ENCODE measurements at places on chromosomes 7 and 10.
A peak's percentile ranks its signal among the peaks of the same experiment; 100 is the strongest.

DNA sequence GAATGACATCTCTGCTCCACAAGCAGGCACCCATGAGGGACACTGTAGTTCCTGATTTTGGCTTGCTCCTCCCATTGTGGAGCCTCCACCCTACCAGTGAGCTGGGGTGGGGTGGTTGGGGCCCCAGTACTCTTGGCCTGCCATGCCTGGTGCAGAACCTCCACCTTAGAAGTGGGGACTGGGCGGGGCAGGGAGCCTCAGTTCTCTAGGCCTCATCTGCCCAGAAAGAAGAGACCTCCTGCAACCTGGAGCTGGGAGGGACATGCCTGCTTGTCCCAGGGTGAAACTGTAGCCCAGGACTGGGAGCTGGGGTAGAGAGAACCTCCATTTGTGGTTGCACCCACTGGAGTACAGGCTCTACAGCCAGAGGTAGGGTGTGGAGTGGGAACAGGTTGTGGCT, 14.4 kb downstream of the RAMP3 start:
- DNase-seq, result no peak

- DNase-seq, result no peak
These were observed 90.8 kb downstream of the CPXM2 start for GRCh38 chr10:123800821-123801220.

DNA sequence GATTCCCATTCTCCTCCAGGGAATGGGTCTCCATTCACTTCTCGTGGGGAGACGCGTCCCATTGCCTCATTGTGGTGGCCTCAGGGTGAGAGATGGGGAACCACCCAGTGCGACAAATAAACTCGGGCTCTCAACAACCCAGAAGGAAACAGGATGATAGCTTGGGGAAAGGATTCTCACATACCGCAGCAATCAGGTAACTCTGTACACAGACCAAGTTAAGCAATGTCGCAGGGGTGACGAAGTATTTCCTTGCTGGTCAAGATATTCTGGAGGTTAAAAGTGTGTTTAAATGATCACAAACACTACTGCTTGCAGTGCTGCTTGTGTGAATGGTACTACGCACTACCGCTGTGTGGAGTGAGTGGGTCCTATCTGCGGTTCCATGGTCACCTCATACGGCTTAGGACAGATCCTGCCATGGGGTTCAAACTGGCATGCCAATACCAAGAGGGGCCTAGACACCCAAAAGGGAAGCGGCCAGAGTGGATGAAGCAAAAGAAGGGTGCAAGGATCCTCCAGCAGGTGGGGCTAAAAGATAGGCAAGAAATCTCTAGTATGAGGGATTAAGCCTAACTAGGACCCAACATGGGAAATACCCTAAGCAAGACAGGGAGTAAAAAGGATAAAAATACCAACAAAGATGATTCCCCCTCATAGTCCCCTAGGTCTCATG, 143.8 kb upstream of the TMEM106B start:
- DNase-seq, result peak; percentile 9

DNA sequence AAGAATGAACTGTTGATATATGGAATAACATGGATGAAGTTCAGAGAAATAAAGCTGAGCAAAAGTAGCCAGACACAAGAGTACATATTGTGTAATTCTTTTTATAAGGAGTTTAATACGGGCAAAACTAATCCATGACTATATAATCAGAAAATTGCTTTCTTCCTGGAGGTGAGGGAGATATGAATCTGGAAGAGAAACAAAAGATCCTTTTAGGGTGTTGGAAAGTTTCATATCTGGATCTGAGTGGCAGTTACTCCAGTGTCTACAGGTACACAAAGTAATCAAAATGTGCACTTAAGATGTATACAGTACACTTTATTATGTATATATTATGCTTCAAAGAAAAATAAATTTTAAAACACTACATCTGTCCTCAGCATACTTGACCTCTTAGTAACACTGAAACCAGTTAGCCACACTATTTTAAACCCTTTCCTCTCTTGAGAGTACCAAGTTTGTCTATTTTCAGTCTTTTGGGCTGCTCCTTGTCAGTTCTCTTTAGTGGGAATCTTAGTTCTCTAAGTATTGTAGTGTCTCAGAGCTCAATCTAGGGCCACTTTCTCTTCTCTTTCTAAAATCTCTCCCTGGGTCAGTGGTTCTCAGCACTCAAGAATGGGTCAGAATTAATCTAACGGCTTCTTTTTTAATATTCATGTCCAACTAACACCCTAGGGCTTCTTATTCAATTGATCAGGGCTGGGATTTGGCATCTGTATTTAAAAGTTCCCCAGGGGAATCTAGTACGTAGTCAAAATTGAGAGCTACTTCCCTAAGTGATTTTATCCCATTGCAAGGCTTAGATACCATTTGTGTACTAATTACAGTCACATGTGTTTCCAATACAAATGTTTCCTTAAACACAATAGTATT, 4.3 kb upstream of the LIPF start:
- no peak for DNase-seq

DNA sequence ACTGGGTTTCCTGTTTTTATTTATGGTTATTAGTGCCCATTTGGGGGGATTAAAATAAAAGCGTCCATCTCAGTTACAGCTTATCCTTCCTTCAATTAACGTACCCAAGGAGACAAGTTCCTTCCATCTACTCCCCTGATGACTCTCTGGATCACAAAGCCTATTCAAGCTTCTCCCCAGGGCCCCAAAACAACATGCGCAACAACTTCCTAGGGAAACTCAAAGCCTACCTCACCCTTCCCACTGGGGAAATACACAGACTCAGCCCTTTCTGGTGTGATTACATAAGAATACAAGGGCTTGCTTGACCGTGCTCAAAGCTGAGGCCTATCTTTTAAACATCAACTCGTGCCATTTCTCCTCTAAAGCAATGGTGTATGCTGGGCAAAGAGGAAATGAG, 112.4 kb downstream of the CDK6 start:
- no peak for DNase-seq

DNA sequence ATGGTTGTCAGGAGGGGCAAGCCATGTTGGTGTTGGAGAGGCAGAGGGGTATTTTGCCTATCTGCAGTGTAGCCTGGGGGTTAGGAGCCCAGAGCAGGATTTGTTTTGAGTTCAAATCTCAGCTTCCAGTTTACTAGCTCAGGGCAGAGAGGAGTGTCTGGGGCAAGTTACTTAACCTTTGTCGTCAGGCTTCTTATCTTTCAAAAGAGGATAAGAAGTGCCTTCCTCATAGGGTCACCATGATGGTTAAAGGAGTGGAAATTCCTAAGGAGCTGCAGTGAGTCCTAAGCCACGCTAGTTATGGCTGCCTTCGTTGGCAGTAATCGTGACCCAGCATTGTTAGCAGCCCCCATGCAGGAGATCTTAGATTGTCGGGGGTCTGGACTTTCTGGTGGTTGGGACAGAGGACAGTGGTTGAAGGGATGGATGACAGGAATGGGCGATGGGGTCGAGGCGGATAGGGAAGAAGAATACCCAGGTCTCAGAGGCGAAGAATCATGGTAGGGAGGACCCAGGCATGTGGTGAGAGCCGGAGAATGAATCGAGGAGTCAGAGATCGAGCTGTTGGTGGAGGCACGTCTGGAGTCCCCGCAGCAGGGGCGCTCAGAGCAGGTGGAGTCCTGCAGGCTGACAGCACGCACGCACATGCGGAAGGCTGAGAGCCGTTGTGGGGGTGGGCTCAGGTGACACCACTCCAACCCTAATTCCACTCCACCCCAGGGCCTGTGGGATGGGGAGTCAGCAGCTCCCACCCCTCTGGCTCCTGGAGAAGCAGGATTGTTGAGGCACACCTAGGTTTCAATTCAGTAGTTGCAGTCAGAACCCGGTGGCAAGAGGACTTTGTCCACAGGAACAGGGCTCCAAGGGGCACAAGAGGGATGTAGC, 11.6 kb downstream of the ADCK2 start:
- no peak for DNase-seq

GRCh38 chr7:1864161-1864940, 194.3 kb downstream of the ELFN1 start:
- no peak for DNase-seq

DNA sequence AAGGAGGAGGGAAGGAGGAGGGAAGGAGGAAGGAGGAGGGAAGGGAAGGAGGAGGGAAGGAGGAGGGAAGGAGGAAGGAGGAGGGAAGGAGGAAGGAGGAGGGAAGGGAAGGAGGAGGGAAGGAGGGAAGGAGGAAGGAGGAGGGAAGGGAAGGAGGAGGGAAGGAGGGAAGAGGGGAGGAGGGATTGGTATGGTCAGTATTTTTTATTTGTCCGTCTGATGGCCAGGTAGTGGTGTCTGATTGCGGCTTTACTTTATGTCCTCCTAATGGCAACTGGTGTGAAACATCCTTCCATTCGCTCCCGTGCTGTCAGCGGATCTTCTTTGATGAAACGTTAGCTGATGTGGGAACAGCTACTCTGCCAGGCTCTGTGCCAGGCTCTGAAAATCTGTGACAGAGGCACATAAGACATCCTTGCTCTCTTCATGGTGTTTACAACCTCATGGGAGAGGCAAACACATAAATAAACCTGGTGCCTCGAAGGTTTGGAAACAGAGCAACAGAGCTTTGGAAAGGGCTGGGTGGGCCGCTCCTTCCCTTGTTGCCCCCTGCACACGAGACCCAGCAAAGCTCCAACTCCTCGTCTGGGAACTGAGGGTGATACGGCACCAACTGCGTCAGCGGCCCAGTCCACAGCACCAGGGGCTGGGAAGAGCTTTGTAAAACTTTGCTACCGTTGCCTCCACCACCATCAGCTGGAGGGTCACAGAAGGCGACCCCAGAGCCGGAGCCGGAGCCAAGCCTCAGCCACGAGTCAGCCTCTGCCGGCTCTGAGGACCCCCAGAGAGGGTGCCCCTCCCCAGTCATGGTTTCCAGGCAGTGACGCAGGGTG, 40.3 kb downstream of the PDGFA start:
- DNase-seq, result no peak
